ENCODE measurements at places on chromosomes 2 and 18. TPM values are rescaled to one million over a fixed set of nuclear protein-coding genes. Genes with fewer than 3 reads are reported as not detected.

SP9 gene
- polyA plus RNA-seq: not detected

RAB6C gene
- 0.08 TPM for polyA plus RNA-seq

DNA sequence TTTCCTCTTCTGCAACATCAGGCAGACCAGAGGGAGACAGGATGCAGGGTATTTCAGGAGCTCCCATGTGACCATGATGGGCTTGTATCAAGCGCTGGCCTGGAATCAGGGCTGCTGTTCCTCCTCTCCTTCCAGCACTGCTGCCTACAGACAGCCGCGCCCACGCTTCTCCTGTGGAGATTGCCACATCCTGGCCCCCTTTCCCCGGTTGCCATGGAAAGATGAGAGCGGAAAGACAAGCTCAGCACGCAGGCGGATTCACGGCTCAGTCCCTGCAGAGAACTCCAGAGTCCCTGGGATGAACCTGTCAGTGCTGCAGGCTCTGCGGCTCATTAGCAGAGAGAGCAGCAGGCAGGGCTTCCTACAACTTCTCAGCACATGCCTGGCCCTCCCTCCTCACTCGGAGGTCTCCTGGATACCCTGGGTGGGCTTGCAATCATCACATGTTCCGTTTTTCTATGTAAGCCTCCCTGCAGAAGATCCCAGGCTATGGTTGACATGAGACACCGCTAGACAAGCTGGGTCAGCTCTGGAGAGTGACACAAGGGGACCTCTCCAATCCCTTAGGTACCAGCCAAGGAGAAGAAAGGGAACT lies 497.8 kb upstream of the MYT1L start:
- DNase-seq: peak; percentile 23

- no peak for DNase-seq
These were observed 227.7 kb downstream of the RND3 start for GRCh38 chr2:150259746-150260145.

DNA sequence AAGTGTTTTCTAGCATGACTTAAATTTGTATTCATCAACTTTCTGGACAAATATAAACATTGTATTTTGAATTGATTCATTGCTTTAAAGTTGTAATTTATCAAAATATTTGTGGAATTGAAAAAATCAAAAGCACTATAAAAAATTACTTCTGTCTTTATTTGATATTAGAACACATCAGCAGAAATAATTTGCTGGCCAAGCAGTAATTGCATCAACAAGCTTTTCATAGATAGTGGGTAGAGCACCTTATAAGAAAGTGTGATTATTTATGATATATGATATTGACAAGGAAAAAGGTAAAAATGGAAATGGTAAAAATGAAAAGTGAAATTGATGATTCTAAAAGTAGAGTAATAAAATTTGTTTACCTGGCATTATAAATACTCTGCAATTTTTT lies 861.1 kb downstream of the CPS1 start:
- no peak for DNase-seq

DNA sequence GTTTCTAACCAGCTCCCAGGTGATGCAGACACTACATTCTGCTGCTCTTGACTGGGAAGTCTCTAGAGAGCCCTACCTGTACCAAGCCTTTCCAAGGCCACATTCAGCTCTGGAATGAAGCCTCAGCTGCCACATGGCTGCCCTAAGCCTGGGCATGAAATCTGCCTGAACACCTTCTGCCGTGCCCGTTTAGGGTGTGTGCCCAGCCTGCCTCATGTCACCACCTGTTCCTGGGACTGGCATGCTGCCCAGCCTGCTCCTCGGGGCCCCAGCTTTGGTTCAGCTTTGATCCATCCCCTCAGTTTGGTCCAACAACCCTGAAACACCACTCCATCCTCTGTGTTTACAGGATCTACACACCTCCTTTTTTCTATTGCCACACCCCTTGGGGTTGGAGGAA lies 210.9 kb downstream of the L3MBTL4 start:
- DNase-seq: no peak

GRCh38 chr2:229176136-229176535 lies 95.0 kb downstream of the PID1 start:
- no peak for DNase-seq

DNA sequence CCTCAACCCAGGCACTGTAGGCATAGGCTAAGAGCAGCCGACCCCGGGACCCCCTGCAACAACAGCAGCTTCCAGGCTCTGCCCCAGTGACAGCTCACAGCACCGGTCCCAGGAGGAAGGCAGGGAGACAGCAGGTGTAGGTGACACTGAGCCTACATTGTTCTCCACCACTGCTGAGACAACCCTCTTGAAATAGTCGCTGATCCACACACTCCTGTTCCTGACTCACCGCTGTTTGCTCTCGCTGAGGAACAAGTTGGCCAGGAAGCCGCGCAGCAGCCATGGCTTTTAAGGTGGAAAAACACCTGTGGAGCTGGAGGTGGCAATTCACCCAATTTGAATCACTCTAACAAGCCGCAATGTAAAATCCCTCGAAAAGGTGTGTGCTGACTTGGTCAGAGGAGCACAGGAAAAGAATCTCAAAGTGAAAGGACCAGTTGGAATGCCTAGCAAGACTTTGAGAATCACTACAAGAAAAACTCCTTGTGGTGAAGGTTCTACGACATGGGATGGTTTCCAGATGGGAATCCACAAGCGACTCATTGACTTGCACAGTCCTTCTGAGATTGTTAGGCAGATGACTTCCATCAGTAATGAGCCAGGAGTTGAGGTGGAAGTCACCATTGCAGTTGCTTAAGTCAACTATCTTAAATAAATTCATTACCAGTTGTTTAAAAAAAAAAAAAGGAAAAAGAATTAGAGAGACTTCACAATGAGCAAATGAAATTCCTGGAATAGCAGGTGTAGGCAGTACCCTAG lies 167.5 kb downstream of the ARL4C start:
- DNase-seq: no peak

DNA sequence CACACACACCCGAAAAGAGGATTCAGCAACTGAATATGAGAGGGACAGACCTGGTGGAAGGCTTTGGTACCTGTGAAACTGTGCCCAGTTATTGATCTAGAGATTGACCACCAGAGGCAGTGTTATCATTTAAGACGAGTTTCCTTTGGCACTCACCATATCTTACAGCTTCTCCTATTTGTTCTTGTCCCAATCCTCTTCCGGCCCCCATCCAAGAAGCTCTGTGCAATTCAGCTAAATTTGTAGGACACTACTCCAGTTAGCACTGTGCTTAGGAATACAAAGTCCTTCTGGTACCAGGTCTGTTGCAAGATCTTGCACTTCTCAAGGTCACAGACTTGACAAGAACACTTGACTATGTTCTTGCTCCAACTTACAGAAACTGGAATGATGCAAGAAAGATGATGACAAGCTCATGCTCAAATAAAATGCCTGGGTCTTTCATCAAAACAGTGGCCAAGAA lies 177.7 kb downstream of the TMEM247 start:
- DNase-seq: peak; percentile 40

- DNase-seq: no peak
These were observed 73.8 kb downstream of the AQP4 start for GRCh38 chr18:26791676-26792075.

DNA sequence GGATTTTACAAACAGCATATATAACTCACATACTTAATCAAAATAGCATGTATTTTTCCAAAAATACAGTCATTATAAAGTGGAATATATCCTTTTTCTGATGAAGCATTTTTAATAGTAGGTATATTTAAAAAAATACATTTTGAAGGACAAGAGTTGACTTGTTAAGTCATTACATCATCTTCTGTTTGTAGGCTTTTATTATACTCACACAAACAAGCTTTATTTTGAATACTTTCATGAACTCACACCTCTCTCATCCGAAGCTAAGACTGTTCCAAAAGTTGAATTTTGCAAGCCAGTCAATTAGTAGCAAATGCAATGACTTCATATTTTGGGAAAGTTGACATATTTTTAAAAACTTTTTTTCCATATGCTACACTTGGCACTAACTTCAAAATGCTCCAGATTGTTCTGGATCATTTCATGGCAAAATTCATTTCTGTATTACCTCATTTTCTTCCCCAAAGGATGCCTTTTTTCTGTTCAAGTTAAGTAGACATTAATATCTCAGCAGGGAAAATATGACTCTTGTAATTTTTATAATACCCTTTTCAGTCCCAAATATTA lies 68.5 kb upstream of the WDR75 start:
- no peak for DNase-seq

GRCh38 chr2:83340424-83340823 lies 1118.7 kb downstream of the SUCLG1 start:
- DNase-seq: no peak

DNA sequence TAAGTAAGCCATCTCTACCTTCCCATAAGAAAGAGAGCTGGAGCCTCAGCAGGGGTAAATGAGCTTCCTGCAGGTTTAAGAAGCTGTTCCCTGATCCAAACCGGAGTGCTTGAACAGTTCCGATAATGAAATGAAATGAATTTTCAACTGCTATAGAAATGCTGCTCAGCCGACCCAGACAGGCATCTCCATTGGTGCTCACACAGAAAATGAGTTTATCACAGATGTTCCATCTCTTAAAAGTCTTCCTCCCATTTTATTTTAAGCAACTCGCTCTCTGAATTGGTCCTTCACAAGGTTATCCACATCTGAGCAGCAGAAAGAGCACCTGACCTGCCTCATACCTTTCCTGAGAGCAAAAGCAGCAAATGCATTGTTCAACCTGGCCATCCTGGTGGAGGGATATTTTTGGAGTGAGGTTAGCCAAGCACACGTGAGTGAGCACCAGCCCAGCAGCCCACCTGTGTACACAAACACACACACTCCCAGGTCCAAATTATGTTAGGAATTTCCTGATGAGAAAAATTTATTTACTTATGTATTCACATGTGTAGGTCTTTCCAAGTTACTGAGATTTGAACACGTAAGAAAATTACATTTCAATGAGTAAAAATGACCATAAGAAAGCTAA lies 42.2 kb upstream of the CCDC68 start:
- DNase-seq: no peak

DNA sequence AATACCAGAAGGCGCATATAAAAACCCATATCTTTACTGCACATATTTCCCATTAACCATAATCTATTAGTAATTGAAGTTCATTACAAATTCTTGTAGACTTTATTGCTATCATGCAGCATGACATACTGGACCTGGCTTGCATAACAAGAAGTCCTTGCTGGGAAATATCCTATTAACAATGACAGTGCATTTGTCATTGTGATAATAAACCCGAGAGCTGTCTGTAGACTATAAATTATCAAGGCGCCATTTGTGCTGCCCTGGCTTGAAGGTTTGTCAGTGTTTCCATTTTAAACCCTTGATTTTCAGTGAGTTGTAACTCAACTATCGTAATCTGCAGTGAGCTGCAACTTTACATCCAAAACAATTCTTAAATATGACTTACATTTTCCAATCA lies 59.0 kb downstream of the HNMT start:
- DNase-seq: no peak

DNA sequence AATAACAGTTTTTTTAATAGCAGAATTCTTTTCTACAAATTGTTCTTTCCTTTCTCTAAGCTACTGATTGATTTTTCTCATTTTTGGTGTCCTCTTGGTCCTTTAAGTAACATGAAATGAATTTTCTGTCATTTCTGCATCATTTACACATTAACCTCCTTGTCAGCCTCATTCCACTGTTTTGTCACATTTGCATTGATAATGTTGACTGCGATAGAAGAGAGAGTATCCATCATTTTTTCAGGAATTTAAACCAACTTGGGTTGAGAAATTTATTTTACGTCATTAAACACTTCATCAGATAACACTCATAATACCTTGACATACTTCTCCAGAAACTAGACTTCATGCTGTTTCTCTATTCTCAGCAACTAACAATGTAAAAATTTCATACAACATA lies 422.2 kb downstream of the LRRTM4 start:
- DNase-seq: no peak

DNA sequence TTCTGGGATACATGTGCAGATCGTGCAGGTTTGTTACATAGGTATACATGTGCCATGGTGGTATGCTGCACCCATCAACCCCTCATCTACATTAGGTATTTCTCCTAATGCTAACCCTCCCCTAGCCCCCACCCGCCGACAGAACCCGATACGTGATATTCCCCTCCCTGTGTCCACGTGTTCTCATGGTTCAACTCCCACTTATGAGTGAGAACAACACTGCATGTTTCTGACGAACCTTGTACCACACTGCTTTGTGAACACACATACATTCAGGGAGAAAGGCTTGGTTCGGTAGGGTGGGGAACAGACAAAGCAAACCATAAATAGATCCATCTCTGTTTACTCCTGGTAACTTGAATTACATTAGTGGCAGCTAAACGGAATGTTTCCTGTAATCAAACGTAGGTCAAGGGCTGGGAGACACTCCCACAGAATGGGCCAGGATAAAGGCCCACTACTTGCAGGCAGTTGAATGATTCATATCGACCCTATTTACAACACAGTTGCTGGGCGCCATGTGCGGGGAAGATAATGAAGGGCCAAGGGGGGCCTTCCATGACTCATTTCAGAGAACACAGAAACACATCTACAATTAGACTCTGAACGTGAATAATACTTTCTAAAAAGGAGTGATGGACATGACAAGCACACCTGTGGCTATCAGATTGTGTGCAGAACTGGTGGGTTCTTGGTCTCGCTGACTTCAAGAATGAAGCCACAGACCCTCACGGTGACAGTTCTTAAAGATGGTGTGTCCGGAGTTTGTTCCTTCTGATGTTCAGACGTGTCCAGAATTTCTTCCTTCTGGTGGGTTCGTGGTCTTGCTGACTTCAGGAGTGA lies 56.8 kb upstream of the KIDINS220 start:
- no peak for DNase-seq

ABCG5 gene
- polyA plus RNA-seq: not detected

DNA sequence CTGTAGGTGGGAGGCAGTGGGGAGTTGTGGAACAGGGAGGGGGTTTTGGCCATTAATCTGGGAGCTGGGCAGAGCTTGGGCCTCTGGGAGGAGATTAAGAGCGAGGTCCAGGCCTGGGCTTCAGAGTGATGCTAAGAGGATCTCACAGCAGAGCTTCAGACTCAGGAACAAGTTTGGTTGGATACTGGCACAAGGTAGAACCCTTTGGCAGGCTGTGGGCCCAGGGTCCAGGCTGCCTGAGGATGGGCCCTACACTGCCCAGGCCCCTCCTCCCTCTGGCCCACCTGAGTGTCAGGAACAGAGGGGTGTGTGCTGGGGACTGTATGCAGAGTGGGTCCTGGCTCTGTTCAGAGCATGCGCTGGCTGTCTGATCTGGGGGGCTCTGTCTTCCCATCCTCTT lies 334.9 kb downstream of the CYP26B1 start:
- DNase-seq: no peak

RAPGEF4 gene
- polyA plus RNA-seq: 2.9 TPM

IL1B gene
- 0.49 TPM for polyA plus RNA-seq

- DNase-seq: no peak
These were observed 90.6 kb downstream of the KCTD1 start for GRCh38 chr18:26457611-26458353.

UGT1A4 gene
- polyA plus RNA-seq: not detected

DNA sequence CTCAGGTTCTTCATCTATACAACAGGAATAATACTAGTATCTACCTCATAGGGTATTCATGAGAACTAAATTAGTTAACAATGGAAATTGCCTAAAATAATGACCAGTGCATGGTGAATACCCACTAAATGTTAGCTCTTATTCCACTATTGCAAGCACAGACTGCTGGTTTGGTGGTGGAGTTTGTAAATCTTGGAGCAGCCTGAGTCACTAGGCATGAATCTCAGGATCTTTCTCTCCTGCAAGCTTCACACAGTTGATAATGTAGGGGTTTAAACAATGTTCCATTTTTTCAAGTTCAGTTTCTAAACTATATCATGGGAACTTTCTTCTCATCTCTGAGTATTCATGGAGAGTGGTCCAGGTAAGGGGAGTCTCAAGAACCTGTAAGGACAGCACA lies 84.0 kb downstream of the OSR1 start:
- DNase-seq: no peak

- no peak for DNase-seq
These were observed 124.4 kb downstream of the MAP4K4 start for GRCh38 chr2:101821828-101822458.

All from heart left ventricle (tissue), 16 donors.